ENCODE measurements at places on chromosomes 6 and 20.

GRCh38 chr20:19431906-19432305, 219.5 kb downstream of the SLC24A3 start:
- no peak for DNase-seq

- no peak for DNase-seq
Measured at GRCh38 chr6:78076371-78076770, 423.5 kb downstream of the MEI4 start.

GRCh38 chr6:133805876-133806275, 83.0 kb upstream of the TCF21 start:
- no peak for DNase-seq

DNA sequence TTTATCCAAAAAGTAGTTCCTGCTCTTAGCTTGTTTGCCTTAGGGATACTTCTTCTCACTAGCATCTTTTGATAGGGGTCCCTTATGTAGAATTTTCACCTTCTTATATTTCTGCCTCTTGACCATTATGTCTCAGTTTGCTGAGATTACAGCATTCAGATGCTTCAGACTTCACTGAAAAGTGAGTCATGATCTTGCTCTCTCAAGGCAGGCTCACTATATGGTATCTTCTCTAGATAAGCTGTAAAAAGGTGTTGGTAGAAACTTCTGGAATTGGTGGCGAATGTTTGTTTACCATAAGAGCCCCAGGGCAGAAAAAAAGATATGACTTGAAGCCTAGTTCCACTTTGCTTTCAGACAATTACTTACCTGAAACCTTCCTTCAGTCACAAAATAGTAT, 19.7 kb downstream of the GTPBP2 start:
- no peak for DNase-seq

DNA sequence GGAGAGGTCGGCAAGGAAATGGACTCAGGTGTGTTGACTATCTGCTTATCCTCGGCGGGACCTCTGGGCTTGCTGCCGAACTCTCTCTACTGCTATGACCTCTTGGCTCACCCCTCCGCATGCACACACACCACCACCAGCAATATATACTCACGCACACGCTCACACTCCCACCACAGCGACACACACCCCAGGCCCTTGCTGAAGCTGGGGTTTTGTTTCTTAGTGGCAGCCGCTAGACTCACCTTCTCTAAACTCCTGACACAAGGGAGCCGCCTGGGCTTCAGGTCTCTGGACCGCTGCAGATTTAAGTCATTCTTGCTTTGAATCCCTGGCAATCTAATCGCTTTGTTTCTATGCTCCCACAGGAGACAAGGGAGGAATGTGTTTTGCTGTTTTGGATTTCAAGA, 59.4 kb upstream of the BACH2 start:
- no peak for DNase-seq

GRCh38 chr6:162817196-162817595, 89.4 kb downstream of the PACRG start:
- no peak for DNase-seq

DNA sequence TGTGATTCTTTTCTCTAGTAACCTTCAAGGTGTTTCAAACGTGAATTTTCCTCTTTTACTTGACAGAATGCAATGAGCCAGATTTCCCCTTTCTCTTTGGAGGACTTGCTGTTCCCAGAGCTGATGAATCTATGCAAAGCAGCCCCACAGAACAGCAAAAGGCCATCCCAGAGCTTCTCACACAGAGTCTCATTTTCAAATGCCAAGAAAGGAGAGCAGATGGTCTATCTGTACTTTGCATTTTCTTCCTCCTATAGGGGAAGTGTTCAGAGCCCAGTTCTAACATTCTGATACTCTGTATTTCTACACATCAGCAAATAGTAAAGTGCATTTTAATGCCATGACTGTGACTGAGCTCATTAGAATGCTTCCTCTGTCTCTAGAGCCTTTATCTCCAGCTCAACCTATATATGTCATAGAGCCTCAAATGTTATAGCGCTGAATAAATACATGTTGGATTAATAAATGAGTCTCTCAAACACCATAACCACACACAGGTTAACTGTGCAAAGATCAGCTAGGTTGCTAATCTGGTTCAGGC, 81.8 kb upstream of the EYA4 start:
- no peak for DNase-seq

- DNase-seq: no peak
Measured at GRCh38 chr6:29419516-29419915, 4.8 kb downstream of the OR12D1 start.

DNA sequence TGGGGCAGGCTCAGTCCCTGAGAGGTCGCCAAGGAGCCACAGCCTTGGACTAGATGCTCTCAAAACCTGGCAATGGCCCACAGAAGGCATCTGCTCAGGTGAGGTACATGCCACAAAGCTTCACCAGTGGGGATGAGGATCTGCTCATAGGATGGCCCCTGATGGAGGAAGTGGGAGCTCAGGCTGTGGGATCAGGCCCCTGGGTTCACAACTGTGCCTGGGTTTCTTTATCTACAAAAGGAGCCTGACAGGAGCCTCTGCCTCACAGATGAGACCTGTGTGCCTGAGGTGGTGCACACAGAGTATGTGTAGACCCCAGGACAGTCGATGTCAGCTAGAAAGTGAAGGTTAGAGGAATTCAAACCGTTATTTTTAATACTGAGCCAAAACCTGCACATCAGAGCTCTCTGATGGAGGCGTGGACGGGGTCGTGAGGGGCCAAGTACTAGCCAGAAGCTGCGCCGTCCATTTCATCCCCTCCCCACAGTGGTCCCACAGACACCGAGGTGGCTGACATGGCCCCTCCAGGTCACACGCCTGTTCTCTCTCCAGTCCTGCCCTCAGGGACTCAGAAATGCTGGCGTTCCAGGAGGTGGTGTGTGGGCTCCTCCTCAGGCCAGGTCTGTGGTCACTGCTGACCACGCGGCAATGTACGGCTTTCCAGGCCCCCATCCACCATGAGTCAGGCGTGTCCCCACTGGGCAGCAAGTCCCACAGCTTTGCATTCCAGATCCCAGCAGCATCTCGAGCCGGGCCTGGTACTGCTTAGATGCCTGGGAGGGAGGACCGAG, 33.3 kb downstream of the NTSR1 start:
- no peak for DNase-seq

DNA sequence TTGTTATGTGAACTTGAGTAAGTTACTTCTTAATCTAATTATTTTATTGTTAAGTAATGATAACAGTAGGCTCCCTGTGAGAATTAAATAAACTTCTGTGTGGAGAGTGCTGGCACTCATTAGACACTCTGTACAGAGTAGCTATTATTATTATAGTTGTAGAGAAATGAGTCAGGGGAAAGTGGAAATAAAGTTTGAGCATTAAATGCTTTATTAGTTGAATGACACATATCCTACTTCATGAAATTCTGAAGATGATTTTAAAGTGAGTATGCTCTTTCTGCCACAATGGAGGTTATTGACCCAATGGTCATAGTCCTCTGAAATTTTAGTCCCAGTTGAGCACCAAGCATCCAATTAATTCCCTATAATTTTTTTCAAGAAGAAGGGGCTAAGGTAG, 5.9 kb downstream of the ECI2 start:
- DNase-seq: no peak

DNA sequence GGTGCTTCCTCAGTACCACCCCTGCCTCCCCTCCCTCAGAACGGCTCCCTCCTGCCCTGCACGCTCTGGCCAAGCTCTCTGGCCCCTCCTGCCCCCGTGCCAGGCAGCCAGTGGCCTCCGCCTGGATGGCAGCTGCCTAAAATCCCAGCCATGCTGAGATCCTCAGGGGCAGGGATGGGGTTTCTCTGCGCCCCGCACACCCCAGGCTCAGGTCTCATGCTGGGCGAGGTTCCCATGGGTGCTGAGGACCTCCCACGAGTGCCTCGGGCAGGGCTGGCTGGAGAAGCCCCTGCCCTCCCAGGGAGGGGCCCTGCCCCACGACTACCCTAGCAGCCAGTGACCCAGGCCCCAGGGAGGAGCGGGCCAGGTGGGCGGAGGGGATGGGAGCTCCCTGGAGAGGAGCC, 2.7 kb downstream of the PTK6 start:
- no peak for DNase-seq

DNA sequence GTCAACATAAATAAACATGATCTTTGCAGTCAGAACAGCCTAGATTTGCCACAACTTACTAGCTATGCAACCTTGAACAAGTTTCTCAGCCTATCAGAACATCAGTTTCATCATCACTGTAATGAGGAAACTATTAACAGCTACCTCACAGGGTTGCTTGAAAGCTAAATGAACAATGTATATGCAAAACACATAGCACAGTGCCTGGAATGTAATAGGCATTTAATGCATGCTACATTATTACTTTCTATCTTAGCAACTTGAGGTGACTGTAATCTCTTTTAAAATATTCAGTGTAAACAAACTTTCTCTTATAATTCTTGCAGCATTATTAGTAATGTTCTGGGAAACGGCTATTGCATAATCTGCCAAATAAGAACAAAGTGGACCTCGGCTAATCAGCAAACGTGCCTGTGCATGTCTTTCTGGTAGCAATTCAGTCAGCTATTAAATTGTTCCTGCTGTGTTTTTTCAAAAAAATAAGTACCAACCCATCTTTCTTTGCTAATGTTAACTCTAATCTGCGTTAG, 61.5 kb downstream of the SYNE1 start:
- no peak for DNase-seq

- peak; percentile 66 for DNase-seq
Measured at GRCh38 chr6:127516662-127517273, 2.4 kb downstream of the MTCL3 start.

GRCh38 chr6:84762220-84763002, 2.0 kb downstream of the TBX18 start:
- DNase-seq: no peak

- DNase-seq: no peak
Measured at GRCh38 chr6:37695857-37696219, 1.8 kb downstream of the MDGA1 start.

GRCh38 chr6:79143320-79143898, 65.4 kb upstream of the PHIP start:
- DNase-seq: no peak

DNA sequence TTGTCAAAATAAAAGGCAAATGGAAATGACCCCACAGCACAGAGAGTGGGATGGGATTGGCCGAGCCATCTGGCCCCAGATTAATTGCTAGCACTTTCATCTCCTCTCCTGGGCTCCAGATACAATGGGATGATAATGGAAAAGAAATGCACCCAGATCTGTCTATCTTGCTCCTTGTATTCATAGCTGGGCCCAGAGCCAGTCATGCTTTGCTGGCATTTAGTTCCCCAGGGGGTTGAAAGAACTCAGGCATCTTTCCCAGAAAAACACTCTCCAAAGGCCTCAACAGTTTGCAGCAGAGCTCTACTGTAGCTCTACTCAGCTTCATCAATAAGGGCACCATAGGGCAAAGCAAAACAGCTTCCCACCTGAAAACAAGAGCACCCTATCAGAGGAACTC, 116.0 kb upstream of the FOXA2 start:
- no peak for DNase-seq

DNA sequence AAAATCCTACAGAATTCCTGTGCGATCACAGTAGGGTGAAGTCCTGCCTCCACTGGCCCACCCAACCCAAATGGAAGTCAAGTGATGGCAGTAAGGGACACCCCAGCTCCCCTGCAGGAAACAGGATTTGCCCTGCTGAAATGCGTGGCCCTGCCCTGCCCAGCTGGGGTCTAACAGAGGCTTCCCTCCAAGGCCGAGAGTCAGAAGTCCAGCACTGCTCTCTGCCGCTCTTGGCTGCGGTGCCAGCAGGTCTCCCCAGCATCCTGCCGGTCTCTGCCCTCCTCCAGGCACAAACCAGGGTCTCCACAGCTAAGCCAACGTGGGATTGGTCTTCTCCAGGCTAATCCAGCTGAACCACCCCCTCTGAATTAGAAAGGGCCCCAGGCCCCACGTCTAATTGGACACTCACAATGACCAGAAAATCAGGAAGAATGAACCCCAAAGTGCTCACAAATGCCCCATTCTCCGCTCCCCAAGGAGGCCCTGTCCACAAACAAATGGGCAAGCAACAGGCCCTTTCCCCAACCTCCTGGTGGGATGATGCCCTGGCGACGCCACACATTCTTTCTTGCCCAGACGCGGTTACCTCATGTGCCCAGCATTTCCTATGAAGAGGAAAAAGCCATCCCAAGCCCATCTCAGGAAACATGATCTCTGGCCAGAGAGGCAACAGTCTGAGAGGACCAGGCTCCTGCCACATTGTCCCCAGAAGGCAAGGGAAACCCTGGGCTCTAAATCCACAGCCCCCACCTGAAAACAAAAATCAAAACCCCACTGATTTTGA, 117.2 kb downstream of the BANF2 start:
- DNase-seq: no peak

DNA sequence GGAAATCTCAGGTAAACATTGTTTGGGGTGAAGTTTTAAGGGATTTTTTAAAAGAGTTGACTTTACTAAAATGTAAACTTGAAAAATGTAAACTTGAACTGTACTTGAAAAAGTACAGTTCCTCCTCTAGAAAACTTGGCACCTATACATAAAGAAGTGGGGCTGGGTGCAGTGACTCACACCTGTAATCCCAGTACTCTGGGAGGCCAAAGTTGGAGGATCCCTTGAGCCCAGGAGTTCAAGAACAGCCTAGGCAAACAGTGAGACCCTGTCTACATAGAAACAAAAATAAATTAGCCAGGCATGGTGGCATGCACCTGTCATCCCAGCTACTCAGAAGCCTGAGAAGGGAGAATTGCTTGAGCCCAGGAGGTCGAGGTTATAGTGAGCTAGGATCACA, 7.2 kb downstream of the BTBD9 start:
- DNase-seq: no peak

GRCh38 chr20:20237093-20237959, 130.6 kb upstream of the INSM1 start:
- no peak for DNase-seq

DNA sequence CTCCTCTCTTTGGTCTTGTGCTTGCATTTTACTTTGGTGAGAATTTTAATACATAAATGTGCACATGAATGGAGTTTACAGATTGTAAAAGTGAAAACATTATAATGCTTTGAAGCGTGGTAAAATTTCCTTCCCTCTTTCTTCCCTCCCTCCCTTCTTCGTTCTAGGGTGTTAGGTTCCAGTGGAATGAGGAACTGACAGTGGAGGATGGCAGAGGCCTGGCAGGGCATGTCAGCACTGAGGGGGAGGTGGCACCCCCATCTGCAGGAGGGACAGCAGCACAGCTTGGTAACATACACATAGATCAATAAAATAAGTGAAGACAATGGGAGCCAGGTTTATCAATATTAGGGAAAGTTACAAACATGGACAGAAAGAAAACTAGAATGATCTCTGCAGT, 47.5 kb downstream of the RNASET2 start:
- DNase-seq: no peak
